ENCODE measurements at places on chromosomes 11 and 22. TPM values are rescaled to one million over a fixed set of nuclear protein-coding genes. Genes with fewer than 3 reads are reported as not detected.

GRCh38 chr11:115528225-115528624 lies 24.0 kb upstream of the CADM1 start:
- no peak for DNase-seq

GRCh38 chr11:127332896-127333295 lies 332.3 kb upstream of the KIRREL3 start:
- DNase-seq: no peak

DNA sequence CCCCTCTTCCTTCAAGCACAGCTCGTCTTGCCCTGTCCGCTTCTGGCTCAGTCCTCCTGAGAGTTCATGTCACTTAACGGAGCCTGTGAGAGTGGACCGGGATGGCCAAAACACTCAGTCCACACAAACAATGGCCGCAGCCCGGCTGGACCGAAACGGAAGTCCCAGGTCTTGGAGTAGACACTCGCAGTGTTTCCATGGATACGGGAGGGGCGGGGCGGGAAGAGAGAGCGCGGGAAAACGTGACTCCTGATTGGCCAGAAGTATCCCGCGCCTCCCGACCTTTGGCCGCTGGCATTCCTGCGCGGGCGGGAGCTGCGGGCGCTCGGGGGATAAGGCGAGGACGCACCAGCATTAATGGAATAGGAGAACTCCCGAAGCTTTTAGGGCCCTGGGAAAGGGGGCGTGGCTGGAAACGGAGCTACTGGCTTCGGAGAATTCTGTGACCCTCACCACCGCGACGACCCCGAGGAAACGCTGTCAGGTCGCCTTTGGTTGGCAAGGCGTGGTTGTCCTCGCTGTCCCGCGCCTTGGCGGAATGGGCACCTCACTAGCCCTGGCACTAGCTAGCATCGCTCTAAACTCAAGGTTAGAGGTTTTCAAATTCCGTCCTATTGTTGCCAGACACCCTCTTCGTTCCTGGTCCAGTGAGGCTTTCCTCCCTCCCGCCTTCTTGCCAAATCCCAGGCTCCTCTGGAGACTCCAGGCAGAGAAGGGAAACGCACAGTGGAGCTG lies at the start of the genes NLRP14 and ZNF214:
NLRP14 (plus strand) TSS at position 297 of the 735 bp plus-strand sequence. CDS start 18,108 bp downstream, outside the sequence.
ZNF214 (minus strand) TSS at position 164 of the 735 bp plus-strand sequence. CDS start 17,511 bp downstream, outside the sequence.
- DNase-seq: peak; percentile 94

DNA sequence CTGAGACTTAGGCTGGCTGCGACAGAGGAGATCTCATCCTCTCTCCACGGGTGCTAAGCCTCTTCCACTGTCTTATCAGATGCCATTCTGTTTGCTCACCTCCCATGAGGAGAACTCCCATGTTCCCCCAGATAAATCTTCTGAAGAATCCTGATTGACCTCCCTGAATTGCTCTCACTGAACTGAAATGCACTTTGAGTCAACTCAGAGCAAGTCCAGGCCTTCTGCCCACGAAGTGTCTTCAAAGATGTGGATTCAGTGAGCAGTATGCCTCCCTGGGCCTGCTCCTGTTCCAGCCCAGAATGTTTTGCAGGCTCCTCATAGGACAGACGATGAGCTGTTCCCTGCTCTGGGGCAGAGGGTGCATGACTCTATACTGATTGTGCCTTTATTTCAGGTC lies 17.4 kb downstream of the TUB start:
- DNase-seq: no peak

DNA sequence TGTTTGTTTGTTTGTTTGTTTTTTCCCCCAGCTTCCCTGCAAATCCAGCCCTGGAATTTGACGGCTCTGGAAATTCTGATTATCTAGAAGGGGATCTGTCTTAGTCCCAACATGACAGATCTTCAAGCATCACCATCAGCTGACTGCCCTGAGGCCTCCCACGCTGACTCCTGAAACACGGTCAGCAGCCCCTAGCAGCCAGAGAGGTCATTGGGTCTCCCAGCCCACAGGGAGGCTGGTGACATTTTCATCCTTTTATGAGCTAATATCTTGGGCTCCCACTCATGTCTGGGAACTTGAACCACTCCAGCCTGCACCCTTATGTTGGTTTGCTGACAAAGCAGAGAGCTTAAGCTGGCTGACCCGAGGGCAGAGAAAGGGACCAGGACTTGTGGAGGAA lies 66.0 kb upstream of the TIMP3 start:
- no peak for DNase-seq

- no peak for DNase-seq
Observed at GRCh38 chr11:11505692-11506091, 116.1 kb downstream of the GALNT18 start.

DNA sequence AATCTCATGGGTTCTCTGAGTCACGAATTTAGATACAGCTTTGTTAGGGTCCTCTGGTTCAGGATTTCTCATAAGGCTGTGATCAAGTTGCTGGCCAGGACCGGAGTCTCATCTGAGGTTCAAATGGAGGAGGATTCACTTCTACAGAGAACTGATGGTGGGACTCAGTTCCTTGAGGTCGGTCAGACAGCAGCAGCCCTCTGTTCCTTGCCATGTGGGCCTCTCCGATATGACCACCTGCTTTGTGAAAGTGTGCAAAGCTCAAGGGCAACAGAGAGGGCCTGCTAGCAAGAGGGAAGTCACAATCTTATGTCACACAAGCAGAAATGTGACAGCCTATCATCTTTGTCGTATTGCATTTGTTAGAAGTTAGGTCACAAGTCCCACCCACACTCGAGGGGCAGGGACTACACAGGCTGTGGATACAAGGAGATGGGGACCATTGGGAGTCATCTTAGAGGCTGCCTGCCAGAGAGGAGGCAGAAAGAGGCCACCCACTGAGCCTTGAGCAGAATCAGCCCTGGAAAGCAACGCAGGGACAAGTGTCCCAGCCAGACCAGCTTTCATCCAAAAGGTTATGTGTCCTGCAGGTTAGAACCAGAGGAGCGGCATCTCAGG lies 34.5 kb downstream of the RPUSD4 start:
- no peak for DNase-seq

DNA sequence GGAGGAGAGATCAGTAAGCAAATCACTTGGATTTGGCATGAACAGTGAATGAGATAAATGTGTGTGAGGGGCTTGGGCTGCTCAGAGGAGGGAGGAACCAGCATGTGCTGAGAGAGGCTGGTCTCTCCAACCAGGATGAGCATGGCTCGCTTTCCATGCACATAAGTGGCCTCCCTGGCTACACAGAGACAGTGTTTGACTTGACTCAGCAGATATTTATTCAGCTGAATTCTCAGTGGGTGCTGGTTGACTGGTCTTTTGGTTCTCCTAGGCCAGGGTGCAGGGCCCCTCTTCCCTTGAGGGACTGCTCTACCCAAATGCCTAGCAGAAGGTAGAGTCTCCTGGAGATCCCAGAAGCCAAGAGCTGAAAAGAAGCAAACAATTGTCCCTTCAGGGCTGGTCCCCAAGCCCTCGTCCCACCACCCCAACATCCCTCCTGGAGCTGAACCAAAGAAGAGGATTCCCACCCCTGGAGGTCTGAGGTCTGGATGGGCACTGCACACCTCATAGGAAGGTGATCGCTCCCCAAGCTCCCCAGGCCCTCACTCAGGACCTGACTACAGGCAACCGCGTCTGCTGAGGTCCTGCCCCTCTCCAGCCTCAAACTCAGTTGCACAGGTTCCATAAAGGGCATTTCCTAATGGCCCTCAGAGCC lies 3.3 kb upstream of the TRIM29 start:
- DNase-seq: no peak

DNA sequence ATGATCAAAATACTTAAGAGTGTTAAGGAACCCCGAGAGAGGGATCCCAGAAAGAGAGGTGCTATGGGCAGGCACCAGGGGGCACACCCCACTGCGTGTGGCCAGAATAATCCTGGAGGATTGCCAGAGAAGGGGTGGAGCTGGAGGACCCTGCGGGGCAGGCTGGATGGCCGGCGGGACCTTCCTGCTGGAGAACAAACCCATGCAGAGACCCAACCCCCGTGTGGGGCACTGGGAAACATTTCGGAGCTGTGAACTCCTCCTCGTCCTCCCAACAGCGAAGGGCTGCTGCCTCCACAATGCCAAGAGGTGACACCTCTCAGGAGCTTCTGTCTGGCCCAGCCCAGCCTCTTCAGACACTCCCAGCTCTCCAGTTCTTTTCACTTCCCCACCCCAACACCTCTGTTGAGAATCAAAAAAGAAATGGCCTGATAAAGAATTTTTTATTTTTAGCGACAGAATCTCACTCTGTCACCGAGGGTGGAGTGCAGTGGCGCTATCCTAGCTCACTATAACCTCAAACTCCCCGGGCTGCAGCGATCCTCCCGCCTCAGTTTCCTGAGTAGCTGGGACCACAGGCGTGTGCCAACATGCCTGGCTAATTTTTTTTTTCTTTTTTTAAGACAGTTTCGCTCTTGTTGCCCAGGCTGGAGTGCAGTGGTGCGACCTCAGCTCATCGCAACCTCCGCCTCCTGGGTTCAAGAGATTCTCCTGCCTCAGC lies 25.6 kb downstream of the RHOD start:
- DNase-seq: no peak

GRCh38 chr22:49326558-49326957 lies 501.1 kb downstream of the BRD1 start:
- DNase-seq: no peak

- no peak for DNase-seq
Observed at GRCh38 chr11:18696638-18697225, 1.8 kb upstream of the TMEM86A start.

DNA sequence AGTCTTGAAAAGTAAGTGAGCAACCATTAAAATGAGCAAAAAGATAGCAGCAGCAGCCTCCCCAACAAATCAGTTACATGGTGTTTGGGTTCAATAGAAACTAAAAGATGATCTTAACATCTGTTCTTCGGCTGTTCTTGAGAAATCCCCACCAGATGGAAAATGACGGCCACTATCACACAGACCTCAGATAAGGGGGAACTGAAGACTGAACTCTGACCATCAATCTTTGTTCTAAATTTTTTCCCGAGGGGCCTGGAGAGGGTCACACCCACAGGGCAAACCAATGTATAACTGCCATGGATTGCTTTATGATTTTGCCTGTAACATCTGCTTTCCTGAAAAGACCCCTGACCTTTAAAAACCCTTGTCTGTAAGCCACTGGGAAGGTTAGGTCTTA lies 624.8 kb upstream of the KIRREL3 start:
- no peak for DNase-seq

- no peak for DNase-seq
Observed at GRCh38 chr11:121645596-121645995, 192.8 kb upstream of the SORL1-AS1 start.

DNA sequence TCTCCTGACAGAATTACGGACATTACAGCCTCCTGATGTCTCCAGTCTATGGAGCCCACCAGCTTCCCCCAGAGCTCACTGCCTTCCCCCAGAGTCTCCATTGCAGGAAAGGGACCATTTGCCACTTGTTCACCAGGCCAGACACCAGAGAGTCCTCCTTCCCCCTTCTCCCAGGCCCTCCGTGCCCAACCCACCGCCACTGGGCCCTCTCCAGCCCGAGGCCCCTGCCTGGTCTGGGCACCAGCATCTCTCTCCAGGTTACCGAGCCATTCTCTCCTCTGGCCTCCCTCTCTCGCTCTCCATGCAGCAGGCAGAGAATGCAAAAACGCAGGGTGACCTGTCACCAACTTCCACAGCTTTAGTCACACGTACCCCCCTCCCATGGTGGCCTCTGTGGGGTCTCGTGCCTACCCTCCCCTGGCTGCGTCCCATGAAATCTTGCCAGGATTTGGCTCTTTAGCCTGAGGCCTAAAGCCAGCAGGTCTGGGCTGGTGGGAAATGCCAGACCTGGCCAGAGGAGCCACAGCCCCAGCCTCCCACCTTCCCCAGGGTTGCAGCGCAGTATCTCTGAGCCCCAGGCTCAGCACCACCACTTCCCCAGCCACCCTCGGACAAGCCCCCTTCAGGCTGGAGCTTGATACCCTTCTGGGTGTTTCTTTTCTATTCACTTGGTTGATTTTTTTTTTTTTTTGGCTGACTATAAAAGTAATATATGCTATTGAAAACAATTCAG lies 6.8 kb upstream of the SERPINH1 start:
- DNase-seq: no peak

- DNase-seq: no peak
Observed at GRCh38 chr11:60867871-60868681, 734 bp downstream of the ZP1 start.

DNA sequence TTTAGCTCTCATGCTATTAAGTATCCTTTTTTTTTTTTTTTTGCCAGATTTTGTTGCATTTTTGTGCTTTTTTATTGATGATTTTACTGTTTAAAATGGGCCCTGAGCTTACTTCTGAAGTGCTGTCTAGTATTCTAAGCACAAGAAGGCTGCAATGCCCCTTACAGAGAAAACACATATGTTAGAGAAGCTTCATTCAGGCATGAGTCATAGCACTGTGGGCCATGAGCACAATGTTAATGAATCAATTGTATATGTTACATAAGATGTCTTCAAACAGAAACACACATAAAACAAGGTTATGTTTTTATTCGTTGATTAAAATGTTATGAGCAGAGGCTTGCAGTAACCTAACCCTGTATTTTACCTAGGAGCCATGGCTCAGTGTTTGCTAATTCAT lies 117.8 kb upstream of the C11orf87 start:
- DNase-seq: no peak

- DNase-seq: no peak
Observed at GRCh38 chr11:17714356-17714854, 5.0 kb upstream of the MYOD1 start.

The ABTB2 gene
- 7.1 TPM for polyA plus RNA-seq

The P4HA3 gene
- polyA plus RNA-seq: 1.3 TPM

The TMPRSS13 gene
- polyA plus RNA-seq: 0.36 TPM

The MUC5AC gene
- 0.01 TPM for polyA plus RNA-seq

The EMID1 gene
- 81.4 TPM for polyA plus RNA-seq

Data from right renal cortex interstitium (tissue), 3 donors.